Stimulated activated CD8-positive, alpha-beta memory T cell treated with anti-CD3 and anti-CD28 coated beads, Interleukin-12 subunit alpha, Interleukin-12 subunit beta, amount 100 ng/mL, for 1 hour (primary cell): ENCODE measurements at places on chromosomes 1 and 21.

DNA sequence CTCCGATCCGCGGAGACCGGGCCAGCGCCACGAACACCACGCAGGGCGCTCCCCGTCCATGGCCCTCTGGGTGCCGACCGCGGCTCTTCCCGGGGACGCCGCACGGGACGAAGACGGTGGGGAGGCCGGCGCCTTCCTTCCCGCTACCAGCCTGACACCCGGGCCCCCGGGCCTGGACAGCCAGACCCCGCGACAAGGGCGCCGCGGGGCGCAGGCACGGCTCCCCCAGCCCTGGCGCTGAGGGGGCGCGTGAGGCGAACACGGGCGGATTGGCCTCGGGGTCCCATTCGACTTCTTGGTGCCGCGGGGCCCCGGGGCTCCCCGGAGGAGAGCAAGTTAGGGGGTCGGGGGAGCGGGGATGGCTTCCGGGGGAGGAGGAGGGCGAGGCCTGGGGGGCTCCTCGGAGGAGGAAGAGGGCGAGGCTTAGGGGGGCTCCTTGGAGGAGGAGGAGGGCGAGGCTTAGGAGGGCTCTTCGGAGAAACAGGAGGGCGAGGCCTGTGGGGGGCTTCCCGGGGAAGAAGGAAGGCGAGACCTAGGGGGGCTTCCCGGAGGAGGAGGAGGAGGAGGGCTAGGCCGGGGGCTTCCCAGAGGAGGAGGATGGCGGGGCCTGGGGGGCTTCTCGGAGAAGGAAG, 537 bp upstream of the KLHL17 start:
- no peak for DNase-seq

GRCh38 chr21:44350773-44351481, 2.5 kb upstream of the TRPM2 start:
- DNase-seq = no peak

- DNase-seq = no peak
These were observed 3.0 kb upstream of the LACTBL1 start for GRCh38 chr1:22975694-22976093.

- no peak for DNase-seq
These were observed 756 bp downstream of the RLF start for GRCh38 chr1:40161888-40162397.

DNA sequence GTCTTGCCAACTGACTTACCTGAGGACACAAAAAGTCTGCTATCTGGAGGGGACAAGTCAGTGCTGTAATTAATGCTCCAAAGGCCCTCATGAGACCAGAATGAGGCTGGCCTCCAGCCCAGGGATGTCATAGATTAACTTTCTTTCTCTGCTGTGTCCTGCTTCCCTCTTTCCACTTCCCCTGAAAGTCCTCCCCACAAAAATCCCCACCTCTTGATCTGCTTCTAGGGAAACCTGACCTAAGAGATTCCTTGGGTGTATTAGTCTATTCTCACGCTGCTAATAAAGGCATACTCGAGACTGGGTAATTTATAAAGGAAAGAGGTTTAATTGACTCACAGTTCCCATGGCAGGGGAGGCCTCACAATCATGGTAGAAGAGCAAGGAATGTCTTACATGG, 39.2 kb downstream of the RUNX3 start:
- no peak for DNase-seq

GRCh38 chr1:216953495-216953894, 230.3 kb upstream of the ESRRG start:
- no peak for DNase-seq

DNA sequence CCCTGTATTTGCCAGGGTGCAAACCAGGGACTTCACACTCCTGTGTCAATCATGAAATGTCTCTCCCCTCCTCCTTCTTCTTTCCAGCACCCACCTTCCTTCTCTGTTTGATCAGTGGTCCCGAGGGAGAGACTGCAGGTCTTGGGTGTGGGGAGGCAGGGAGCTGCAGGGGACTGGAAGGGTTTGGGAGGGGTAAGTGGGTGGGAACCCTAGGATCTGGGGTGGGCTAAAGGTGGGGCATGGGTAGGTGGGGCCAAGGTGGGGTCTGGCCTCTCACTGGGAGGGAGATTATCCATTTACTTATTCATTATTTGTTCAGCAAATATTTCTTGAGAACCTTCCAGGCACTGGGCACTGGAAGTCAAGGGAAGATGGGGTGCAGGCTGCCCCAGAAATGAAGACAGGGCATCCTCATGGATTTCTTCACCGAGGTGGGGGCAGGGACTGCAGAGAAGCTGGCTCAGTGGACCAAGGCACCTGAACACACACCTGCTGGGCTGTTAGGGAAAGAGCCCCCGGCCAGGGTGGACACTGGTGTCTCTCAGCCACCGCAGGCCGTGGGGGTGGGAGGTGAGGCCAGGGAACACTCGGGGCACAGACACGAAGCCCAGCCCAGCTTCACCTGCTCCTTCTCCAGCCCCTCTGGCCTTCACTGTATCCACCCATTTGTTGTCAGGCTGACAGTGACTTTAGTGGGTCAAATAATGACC, 193.9 kb upstream of the C1orf174 start:
- DNase-seq = no peak

DNA sequence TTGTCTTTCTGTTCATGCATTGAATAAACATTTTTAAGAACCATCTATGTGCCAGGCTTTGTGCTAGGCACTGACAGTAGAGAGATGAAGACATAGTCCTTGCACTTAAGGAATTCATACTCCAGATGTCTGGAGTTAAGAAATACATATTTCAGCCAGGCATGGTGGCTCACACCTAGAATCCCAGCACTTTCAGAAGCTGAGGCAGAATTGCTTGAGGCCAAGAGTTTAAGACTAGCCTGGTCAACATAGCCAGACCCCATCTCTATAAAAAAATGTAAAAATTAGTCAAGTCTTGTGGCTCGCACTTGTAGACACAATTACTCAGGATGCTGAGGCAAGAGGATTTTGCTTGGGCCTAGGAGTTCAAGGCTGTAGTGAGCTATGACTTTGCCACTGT, 18.6 kb upstream of the YTHDF2 start:
- DNase-seq = no peak

DNA sequence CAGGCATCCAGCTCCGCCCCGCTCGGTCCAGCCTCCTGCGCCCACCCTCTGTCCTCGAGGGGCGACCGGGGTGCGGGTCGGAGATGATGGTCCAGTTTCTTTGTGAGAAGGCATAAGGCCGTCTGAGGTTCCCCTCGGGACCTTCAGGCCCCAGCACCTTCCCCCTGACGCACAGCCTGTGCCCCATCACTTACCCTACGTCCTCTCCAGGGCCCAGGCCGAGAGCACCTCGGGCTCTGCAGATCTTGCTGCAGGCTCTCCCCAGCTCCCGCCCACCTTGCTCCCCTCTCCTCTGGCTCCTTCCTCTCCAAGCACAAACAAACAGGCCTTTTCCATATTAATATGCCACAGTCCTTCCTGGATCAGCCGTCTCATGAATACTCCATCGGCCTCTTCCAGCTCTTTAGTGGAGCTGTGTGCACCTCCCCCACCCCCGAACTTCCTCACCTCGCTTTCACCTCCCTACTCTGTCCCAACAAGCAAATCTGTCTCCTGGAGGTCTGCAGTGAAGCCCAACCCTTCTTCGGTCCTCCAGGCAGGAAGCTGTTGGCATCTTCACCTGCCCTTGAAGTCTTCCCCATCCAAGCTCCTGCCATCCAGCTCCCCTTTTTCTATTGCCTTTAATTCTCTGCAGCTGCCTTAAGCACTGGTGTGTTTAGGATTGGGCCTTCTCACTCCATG, 448 bp upstream of the COL9A2 start:
- no peak for DNase-seq
